ENCODE measurements at places on chromosomes 6 and 20. TPM values are rescaled to one million over a fixed set of nuclear protein-coding genes. Genes with fewer than 3 reads are reported as not detected.

The MAS1 gene
- not detected for total RNA-seq

The LAMP5 gene
- total RNA-seq = 0.49 TPM

The PHACTR2 gene
- 142 TPM for total RNA-seq

The AAR2 gene
- total RNA-seq = 24.4 TPM

The AGPAT4 gene
- 16.6 TPM for total RNA-seq

DNA sequence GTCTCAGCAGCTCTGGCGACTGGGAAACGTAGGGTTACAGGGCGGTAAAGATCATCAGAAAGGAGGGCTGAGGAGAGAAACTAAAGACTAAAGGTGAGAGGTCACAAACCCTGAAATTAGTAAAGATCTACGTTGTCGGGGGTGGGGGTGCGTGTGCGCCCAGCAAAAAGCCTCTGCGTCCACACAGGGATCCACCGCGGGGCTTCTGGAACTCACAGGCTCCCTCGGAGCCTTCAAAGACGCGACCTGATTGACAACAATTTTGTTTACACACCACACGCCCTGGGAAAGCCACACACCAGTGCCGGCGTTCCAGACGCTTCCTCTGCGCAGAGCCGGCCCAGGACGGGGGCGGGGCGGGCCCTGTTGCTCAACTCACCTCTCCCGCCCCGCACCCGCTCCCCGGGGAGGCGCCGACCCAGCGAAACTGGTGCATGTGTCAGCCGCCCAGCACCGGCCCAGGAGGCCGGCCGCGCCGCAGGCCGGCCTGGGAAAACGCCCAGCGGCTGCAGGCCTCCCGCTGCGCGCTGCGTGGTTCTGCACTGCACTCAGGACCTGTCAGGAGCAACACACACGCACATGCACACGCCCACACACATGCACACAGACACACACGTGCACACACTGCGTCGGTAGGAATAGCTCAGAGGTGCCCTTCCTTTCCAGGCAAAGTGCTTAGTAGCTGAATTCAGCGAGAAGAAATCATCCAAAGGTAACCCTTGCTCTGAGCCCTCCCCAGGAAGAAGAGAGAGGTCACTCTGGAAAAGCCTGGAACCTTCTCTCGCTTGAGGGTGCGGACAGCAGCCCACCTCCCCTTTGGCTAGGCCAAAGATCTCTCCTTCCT lies 57.2 kb upstream of the ARID1B start:
- H3K36me3 ChIP-seq = no peaks in the 10 kb centered on the region
- H3K27ac ChIP-seq = peak overlapping the region; percentile 88
- H3K4me3 ChIP-seq = peak overlapping the region; percentile 49
- DNase-seq = peak; percentile 97

DNA sequence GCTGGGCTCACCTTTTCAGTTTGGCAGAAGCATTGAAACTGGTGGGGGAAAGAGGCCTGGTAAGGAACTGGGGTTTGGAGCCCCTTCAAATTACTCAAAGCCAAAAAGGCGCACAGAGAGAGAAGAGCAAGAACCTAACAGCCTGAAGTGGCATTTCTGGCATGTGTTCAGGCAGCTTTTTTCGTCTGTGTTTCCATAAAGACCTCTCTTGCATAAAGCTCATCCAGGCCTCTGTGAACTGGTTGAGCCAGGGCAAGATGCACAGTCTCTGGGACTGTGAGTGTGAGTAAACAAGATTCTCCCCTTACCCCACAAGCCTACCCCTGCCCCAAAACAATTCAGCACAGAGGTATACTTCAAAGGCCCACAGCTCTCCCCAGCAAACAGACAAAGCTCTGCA lies 167.8 kb downstream of the QRSL1 start:
- no peaks in the 10 kb centered on the region for H3K36me3 ChIP-seq
- H3K27me3 ChIP-seq = no peaks in the 10 kb centered on the region
- H3K4me1 ChIP-seq = no peaks in the 10 kb centered on the region
- no peak overlapping the region for H3K27ac ChIP-seq
- H3K4me3 ChIP-seq = no peak overlapping the region

DNA sequence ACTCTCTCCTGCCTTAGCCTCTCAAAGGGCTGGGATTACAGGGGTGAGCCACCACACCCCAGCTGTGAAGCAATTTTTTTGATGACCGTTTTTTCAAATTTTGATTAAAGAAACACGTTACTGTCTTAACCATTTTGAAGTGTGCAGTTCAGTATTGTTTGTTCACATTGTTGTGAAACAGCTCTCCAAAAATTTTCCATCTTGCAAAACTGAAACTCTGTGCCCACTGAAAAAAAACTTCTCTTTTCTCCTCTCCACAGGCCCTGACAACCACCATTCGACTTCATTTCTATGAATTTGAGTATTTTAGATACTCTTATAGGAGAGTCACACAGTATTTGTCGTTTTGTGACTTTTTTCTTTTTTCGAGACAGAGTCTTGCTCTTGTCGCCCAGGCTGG lies 53.9 kb downstream of the ECT2L start:
- no peak overlapping the region for H3K4me3 ChIP-seq
- DNase-seq = no peak
- no peaks in the 10 kb centered on the region for H3K36me3 ChIP-seq
- H3K4me1 ChIP-seq = no peaks in the 10 kb centered on the region
- no peaks in the 10 kb centered on the region for H3K27me3 ChIP-seq

GRCh38 chr6:14559746-14560536 lies 442.4 kb downstream of the CD83 start:
- no peak for DNase-seq
- no peaks in the 10 kb centered on the region for H3K36me3 ChIP-seq
- no peak overlapping the region for H3K4me3 ChIP-seq
- H3K4me1 ChIP-seq = no peaks in the 10 kb centered on the region

GRCh38 chr6:105898286-105898685 lies 187.8 kb upstream of the PRDM1 start:
- no peak overlapping the region for H3K27ac ChIP-seq
- H3K36me3 ChIP-seq = no peaks in the 10 kb centered on the region
- DNase-seq = no peak
- no peaks in the 10 kb centered on the region for H3K27me3 ChIP-seq
- H3K4me1 ChIP-seq = peaks cover 13% of the 10 kb centered on the region

- peaks cover 43% of the 10 kb centered on the region for H3K27me3 ChIP-seq
- H3K4me1 ChIP-seq = no peaks in the 10 kb centered on the region
- no peak for DNase-seq
- no peaks in the 10 kb centered on the region for H3K36me3 ChIP-seq
- H3K4me3 ChIP-seq = no peak overlapping the region
Measured at GRCh38 chr6:168442646-168443045, 1.7 kb downstream of the SMOC2 start.

- H3K36me3 ChIP-seq = no peaks in the 10 kb centered on the region
- H3K27me3 ChIP-seq = no peaks in the 10 kb centered on the region
- DNase-seq = no peak
- no peaks in the 10 kb centered on the region for H3K4me1 ChIP-seq
- no peak overlapping the region for H3K4me3 ChIP-seq
- H3K27ac ChIP-seq = no peak overlapping the region
Measured at GRCh38 chr20:19528286-19529030, 229.6 kb upstream of the RIN2 start.

DNA sequence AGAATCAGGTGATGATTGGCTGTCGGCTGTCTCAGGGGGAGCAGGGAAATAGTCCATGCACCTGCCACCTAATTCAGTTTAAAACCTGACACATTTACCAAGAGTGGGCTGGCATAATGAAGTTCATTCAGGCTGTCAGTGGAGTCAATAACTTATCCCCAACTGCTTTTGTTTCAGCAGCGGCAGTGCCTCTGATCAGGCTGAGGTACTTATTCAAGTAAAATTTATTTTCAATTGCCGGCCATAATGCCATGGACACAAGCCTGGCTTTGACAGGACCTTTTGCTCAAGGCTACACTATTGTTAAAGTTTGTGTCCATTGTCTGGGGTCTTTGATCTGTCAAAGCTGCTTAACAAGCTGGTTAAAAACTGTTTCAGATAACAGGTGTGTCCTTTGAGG lies 20.6 kb downstream of the OLIG3 start:
- DNase-seq = no peak
- H3K27ac ChIP-seq = no peak overlapping the region
- H3K27me3 ChIP-seq = peaks cover 15% of the 10 kb centered on the region
- no peaks in the 10 kb centered on the region for H3K36me3 ChIP-seq
- no peaks in the 10 kb centered on the region for H3K4me1 ChIP-seq
- H3K4me3 ChIP-seq = no peak overlapping the region

DNA sequence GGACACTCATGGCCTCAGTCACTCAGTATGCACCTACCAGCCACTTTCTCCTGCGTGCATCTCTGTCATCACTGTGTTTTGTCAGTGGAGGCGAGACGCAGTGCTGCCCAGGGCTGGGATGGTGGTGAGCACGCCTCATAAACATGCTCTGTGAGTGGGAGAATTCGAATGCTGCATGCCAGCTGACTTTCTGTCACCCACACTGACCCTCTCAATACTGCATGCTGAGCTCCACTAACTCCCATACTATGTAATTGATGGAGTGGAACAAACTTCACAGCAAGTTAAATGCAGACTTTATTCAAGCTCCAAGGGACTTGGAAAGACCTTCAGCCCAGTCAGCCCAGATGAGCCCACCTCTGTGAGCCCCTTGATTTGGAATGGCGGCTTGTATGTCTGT lies 22.7 kb upstream of the GGTLC1 start:
- no peak overlapping the region for H3K4me3 ChIP-seq
- no peaks in the 10 kb centered on the region for H3K4me1 ChIP-seq
- no peak overlapping the region for H3K27ac ChIP-seq

DNA sequence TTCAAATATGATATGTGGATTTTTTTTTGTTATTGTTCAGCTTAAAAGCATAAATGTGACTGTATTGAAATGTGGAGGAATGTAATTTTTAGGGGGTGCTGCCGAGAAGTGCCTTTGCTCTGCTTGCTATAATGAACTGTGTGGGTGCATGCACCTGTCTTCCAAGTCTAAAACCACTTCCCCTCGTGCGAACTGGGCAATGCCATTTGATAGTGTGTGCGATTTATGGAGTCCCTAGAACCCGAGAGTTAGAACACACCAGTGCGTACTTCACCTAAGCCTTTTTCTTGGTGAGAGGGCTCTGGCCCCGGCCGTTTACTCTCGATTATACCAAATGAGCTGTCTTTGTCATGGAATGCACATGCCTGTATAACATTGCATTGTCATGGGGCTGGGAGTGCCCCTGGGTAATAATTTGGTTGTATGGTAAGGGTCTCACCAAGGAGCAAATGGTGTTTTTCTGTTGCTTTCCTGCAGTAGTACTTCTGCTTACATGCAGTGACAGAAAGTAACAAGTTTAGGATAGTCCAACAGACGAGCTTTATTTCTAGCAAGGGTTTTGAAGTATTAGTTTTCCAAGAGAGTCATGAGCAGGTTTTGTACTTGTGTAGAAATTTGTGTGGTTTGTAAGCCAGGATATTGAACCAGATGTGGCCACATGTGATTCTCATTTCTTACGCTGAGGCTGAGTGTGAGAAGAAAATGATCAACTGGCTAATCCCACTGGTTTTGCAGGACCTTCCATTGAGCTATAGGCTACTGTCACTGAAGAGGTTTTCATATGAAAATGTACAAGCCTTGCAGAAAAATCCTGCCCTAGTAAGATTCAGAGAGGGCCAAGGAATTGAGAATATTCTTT lies 172.4 kb downstream of the DTNBP1 start:
- no peak overlapping the region for H3K4me3 ChIP-seq
- no peak for DNase-seq
- H3K27me3 ChIP-seq = no peaks in the 10 kb centered on the region
- no peak overlapping the region for H3K27ac ChIP-seq
- peaks cover 15% of the 10 kb centered on the region for H3K4me1 ChIP-seq

- H3K4me3 ChIP-seq = no peak overlapping the region
- no peaks in the 10 kb centered on the region for H3K27me3 ChIP-seq
- no peaks in the 10 kb centered on the region for H3K36me3 ChIP-seq
- DNase-seq = no peak
- H3K27ac ChIP-seq = no peak overlapping the region
- no peaks in the 10 kb centered on the region for H3K4me1 ChIP-seq
Measured at GRCh38 chr6:93341900-93342613, 77.3 kb downstream of the EPHA7 start.
